ENCODE measurements at places on chromosomes 1 and 21.

GRCh38 chr1:178503849-178504248, 7.1 kb upstream of the CLEC20A start:
- no peak for DNase-seq

DNA sequence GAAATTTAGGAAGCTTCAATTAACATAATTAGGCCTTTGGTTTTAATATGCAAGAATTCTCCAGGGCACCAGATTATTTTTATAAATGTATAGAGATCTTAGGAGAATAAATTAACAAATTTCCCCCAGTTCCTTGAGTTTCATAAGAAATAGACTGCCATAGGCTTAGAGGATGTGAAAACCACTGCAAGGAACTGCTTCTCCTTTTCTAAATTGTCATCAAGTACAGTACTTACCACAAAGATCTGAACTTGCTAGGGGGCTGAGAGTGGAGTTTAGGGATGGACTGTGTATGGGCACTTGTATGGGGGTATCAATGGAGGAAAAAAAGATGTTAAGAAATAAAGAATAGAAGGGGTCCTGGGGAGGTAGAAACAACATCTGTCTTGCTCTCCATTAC, 31.1 kb downstream of the LHX8 start:
- DNase-seq: no peak

DNA sequence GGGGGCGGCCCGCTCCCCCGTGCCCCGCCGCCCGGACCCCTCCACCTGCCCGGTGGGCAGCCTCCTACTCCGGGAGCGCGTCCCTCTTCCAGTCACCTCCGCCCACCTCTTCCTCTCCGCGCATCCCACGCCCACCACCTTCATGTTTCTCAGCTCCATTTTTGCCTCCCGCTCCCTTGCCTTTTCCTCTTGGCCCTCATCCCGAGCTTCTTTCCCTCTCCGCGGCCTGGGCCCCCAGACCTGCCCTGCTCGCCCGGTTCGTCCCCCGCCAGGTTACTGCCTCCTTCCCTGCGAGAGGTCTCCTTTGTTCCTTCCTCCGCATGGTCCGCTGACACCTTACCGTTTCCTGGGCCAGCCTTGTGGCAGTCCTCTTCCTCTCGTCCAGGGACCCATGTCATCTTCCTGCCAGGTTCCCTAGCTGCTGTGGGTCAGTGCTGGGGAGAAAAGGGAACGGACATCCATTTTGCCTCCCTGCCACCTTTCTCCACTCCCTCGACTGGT, 563 bp downstream of the QSOX1 start:
- no peak for DNase-seq

- DNase-seq: no peak
These were observed 105.7 kb upstream of the GUCA2B start for GRCh38 chr1:42047508-42047880.

- no peak for DNase-seq
These were observed 191.7 kb upstream of the KCTD3 start for GRCh38 chr1:215375381-215375780.

DNA sequence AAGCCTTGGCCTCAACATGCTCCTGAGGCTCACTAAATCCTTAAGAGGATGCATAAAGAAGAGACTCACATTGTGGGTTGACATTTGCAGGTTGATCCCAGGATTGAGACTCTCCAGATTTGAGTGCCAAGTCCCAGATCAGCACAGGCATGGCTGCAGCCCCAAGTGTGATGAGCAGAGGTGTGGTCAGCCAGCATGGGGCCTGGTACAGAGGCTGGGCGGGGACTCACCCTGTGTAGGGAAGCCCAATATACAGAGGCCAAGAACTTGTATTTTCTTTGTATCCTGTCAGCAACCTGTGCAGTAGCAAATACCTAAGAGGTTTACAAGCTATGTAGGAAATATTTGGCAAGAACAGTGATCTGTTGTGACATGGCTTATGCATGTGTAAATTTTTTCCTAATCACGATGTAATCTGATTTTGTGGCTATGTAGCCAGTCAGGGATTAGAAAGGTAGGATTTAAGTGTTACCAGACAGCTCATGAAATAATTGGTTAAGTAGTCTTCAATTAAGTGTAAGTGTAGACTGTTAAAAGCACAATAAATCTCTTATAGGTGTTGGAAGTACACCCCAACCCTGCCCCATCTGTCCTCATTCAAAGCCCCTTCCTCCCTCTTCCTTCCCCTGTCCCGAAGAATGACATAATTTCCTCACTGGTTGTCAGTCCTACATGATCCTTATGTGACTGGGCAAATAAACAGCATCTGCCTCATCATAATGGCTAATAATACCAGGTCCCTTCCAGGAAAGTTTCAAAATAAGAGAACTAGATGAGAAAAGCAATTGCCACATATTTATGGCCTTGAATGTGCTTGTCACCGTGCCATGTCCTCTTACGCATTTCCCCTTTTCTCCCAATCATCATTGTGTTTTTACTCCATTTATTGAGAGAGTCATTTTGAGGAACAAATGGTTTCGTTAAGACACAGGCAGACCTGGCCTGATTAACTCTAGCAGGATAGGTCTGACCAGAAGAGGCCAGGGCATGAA, 120.9 kb downstream of the HLX start:
- DNase-seq: no peak

DNA sequence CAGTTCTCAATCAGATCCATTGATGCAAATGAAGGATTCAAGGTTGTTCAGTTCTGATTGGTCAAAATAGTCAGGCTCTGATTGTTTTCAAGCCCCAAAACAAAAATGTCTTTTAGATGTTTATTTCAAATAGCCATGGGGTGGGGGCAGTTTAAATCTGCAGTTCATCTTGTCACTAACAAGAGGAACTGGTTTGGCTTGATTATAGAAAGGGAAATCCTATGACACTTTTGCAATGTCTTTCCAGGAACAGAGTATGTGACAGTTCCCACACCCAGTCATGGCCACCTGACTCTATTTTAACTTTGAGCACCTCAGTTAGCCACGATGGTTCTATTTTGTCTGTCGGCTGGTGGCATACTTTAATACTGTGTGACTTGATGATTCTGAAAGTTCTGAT, 1544.1 kb downstream of the PLA2G4A start:
- DNase-seq: no peak

DNA sequence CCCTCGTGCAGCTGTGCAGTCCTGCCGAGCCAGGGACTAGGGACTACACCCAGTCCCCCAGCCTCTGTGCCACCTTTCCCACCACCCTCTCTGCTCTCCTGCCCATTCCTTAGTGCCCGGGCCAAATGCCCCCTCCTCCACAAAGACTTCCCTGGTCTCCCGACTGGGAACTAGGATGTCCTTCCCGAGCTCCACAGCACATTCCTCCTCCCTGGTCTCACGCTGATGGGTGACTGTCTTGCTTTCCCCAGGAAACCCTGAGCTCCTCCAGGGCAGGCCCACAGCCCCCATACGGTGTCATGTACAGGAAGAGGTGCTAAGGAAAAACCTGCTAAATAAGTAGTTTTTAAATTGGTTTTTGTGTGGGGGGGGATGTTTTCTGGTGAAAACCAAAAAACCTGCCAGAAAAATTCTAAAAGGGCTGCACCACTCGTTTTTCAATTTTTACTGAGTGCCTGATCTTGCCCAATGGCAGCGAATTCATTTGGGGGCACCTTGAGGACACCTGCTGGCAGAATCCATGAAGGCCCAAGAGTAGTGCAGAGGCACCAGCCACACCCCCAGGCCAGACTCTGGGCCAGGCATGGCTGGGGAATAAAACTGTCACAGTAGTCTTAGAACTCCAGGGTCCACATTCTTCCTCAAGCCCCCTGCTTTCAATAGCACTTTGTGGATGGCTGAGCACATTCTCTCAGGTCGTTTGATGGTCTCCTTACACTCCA, 50.4 kb downstream of the GLIS1 start:
- DNase-seq: no peak
